ENCODE measurements at places on chromosomes 7 and 10. TPM values are rescaled to one million over a fixed set of nuclear protein-coding genes. Genes with fewer than 3 reads are reported as not detected.

- no peak for DNase-seq
Observed at GRCh38 chr10:127982601-127983000, 75.7 kb downstream of the PTPRE start.

- no peak for DNase-seq
Observed at GRCh38 chr7:100575206-100575631, 1.5 kb upstream of the SAP25 start.

DNA sequence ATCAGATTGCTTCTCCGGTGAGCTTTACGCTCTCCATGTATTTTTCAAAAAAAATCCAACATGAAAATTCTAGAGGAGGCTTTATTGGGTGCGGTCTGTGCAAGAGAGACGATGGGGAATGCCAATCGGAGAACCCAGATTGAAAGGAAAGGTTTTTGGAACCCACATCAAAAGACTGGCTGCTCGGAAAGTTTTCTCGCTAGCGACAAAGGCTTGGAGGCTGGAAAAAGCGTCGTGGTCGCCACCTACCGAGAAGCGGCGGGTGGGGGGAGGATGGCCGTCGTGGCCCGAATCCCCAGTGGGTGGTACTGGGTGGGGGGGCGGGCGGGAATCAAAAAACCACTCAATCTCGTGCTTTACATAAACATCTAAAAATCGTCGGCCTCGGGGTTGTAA lies 1.1 kb upstream of the GTF2I start:
- DNase-seq = peak; percentile 48

GRCh38 chr10:70054902-70055301 lies 2.3 kb downstream of the MACROH2A2 start:
- DNase-seq = no peak

Gene FAM221A
- total RNA-seq = 4.8 TPM

Measured in H4 (cell line).